ENCODE measurements at places on chromosomes 1 and 21. TPM values are rescaled to one million over a fixed set of nuclear protein-coding genes. Genes with fewer than 3 reads are reported as not detected.

DCAF8 gene
- 151 TPM for polyA plus RNA-seq

SPRR2E gene
- polyA plus RNA-seq = not detected

FCRL2 gene
- not detected for polyA plus RNA-seq

OPTC gene
- not detected for polyA plus RNA-seq

TPR gene
- polyA plus RNA-seq = 91.3 TPM

GOLT1A gene
- polyA plus RNA-seq = 2.8 TPM

RIIAD1 gene
- polyA plus RNA-seq = 1.1 TPM

TMPRSS2 gene
- not detected for polyA plus RNA-seq
